ENCODE measurements at places on chromosomes 12 and 14. TPM values are rescaled to one million over a fixed set of nuclear protein-coding genes. Genes with fewer than 3 reads are reported as not detected.
A peak's percentile ranks its signal among the peaks of the same experiment; 100 is the strongest.

GRCh38 chr14:36556811-36557433 lies 25.5 kb downstream of the NKX2-8 start:
- no peaks in the 10 kb centered on the region for H3K36me3 ChIP-seq
- H3K4me1 ChIP-seq = no peaks in the 10 kb centered on the region
- no peak overlapping the region for H3K27ac ChIP-seq
- no peaks in the 10 kb centered on the region for H3K27me3 ChIP-seq
- no peak for DNase-seq

DNA sequence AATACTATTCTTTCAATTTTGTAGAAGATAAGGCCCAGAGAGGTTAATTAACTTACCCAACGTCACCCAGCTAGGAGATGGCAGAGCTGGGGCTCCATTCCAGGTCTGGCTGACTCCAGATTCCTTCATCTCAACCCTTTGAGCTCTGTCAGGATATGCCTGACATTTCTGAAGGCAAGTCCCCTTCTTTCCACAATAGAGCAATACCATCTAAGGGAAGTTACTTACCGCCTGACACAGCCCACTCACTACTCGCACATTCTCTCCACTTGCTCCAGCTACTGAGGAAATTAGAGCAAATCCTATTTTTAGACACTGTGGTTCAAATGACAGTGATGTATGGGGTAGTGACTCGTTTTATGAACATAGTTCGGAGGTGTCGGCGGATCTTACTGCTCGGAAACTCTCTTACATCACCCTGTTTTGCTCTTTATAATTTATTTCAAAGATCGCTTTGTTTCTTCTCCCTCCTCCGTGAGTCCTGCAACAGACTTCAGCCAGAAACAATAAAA lies 2.0 kb upstream of the WSCD2 start:
- H3K27ac ChIP-seq = no peak overlapping the region
- peak overlapping the region; percentile 19 for H3K4me3 ChIP-seq
- peaks cover 10% of the 10 kb centered on the region for H3K4me1 ChIP-seq
- no peak for DNase-seq

Gene HOXC11
- total RNA-seq = 0.32 TPM

- no peak for DNase-seq
- H3K27ac ChIP-seq = no peak overlapping the region
- no peaks in the 10 kb centered on the region for H3K36me3 ChIP-seq
- H3K4me3 ChIP-seq = no peak overlapping the region
- H3K4me1 ChIP-seq = no peaks in the 10 kb centered on the region
Observed at GRCh38 chr12:5348491-5348890, 83.4 kb upstream of the NTF3 start.

Gene CCDC88C
- 9.2 TPM for total RNA-seq

GRCh38 chr14:25001601-25002000 lies 48.3 kb downstream of the STXBP6 start:
- H3K27ac ChIP-seq = no peak overlapping the region
- H3K36me3 ChIP-seq = no peaks in the 10 kb centered on the region
- DNase-seq = no peak
- no peaks in the 10 kb centered on the region for H3K4me1 ChIP-seq
- no peaks in the 10 kb centered on the region for H3K27me3 ChIP-seq

Gene ADCY6
- total RNA-seq = 65.0 TPM

GRCh38 chr14:34098045-34098984 lies 147.4 kb upstream of the EGLN3 start:
- no peak overlapping the region for H3K4me3 ChIP-seq
- no peaks in the 10 kb centered on the region for H3K4me1 ChIP-seq
- DNase-seq = no peak
- no peaks in the 10 kb centered on the region for H3K27me3 ChIP-seq

Measured in ascending aorta (tissue), 2 donors.